Neural progenitor cell (in vitro differentiated cells): ENCODE measurements at places on chromosomes 13 and 19. TPM values are rescaled to one million over a fixed set of nuclear protein-coding genes. Genes with fewer than 3 reads are reported as not detected.

NLRP9 gene
- total RNA-seq, result not detected in 2 replicates

DPF1 gene
- total RNA-seq, result 3.4 and 6.5 TPM in 2 replicates

TEX26 gene
- not detected in 2 replicates for total RNA-seq

FOXO1 gene
- total RNA-seq, result 3.7 and 3.8 TPM in 2 replicates

BRSK1 gene
- 24.1 and 43.1 TPM in 2 replicates for total RNA-seq

- H3K27me3 ChIP-seq, result no peaks in the 10 kb centered on the region
- no peak for DNase-seq
- H3K36me3 ChIP-seq, result no peaks in the 10 kb centered on the region
- H3K4me1 ChIP-seq, result no peaks in the 10 kb centered on the region
Measured at GRCh38 chr19:18021121-18021755, 13.3 kb downstream of the ARRDC2 start.

- no peak for DNase-seq
- H3K4me1 ChIP-seq, result peaks cover 27% of the 10 kb centered on the region
- no peak overlapping the region for H3K27ac ChIP-seq
- H3K36me3 ChIP-seq, result no peaks in the 10 kb centered on the region
- no peaks in the 10 kb centered on the region for H3K27me3 ChIP-seq
Measured at GRCh38 chr19:47135156-47135555, 4.5 kb downstream of the SAE1 start.

DNA sequence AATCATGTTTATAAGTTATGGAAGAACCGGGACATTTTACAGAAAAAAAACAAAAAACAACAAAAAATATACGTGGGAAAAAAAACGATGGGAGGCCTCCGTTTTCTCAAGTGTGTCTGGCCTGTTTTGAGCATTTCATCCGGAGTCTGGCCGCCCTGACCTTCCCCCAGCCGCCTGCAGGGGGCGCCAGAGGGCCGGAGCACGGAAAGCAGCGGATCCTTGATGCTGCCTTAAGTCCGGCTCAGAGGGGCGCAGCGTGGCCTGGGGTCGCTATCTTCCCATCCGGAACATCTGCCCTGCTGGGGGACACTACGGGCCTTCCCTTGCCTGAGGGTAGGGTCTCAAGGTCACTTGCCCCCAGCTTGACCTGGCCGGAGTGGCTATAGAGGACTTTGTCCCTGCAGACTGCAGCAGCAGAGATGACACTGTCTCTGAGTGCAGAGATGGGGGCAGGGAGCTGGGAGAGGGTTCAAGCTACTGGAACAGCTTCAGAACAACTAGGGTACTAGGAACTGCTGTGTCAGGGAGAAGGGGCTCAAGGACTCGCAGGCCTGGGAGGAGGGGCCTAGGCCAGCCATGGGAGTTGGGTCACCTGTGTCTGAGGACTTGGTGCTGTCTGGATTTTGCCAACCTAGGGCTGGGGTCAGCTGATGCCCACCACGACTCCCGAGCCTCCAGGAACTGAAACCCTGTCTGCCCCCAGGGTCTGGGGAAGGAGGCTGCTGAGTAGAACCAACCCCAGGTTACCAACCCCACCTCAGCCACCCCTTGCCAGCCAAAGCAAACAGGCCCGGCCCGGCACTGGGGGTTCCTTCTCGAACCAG is 1.8 kb upstream of the APOE start:
- no peak overlapping the region for H3K27ac ChIP-seq
- no peaks in the 10 kb centered on the region for H3K36me3 ChIP-seq

GRCh38 chr19:24048261-24048660 is 38.7 kb upstream of the ZNF254 start:
- H3K36me3 ChIP-seq, result peaks cover 5% of the 10 kb centered on the region
- no peak overlapping the region for H3K27ac ChIP-seq
- no peak overlapping the region for H3K4me3 ChIP-seq
- DNase-seq, result no peak
- no peaks in the 10 kb centered on the region for H3K4me1 ChIP-seq
- no peaks in the 10 kb centered on the region for H3K27me3 ChIP-seq

DNA sequence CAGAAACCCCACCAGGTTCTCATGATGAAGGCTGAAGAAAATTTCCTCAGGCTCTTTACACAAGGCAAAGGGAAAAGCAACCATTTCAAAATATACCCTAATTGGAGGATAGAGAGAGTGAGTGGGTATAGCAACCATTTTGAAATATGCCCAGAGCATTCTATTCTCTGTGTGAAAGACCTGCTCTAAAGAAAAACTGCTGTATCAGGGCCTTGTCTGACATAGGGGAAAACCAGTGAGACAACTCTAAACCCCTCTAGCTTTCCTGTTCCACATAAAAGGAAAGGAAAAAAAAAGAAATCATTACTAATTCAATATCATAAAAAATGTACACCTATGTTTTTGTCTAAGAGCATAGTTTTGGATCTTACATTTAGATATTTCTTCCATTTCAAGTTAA is 42.3 kb downstream of the TPTE2 start:
- H3K27ac ChIP-seq, result no peak overlapping the region
- H3K27me3 ChIP-seq, result no peaks in the 10 kb centered on the region
- H3K36me3 ChIP-seq, result no peaks in the 10 kb centered on the region
- H3K4me3 ChIP-seq, result no peak overlapping the region

- H3K4me3 ChIP-seq, result peak overlapping the region; percentile 73
- peak; percentile 92 for DNase-seq
- H3K27me3 ChIP-seq, result peaks cover 33% of the 10 kb centered on the region
- H3K27ac ChIP-seq, result no peak overlapping the region
Measured at GRCh38 chr19:40614622-40615411, 13.6 kb downstream of the LTBP4 start.

- H3K27ac ChIP-seq, result no peak overlapping the region
- no peak overlapping the region for H3K4me3 ChIP-seq
- no peak for DNase-seq
Measured at GRCh38 chr13:76965759-76966421, 17.6 kb downstream of the ACOD1 start.

DNA sequence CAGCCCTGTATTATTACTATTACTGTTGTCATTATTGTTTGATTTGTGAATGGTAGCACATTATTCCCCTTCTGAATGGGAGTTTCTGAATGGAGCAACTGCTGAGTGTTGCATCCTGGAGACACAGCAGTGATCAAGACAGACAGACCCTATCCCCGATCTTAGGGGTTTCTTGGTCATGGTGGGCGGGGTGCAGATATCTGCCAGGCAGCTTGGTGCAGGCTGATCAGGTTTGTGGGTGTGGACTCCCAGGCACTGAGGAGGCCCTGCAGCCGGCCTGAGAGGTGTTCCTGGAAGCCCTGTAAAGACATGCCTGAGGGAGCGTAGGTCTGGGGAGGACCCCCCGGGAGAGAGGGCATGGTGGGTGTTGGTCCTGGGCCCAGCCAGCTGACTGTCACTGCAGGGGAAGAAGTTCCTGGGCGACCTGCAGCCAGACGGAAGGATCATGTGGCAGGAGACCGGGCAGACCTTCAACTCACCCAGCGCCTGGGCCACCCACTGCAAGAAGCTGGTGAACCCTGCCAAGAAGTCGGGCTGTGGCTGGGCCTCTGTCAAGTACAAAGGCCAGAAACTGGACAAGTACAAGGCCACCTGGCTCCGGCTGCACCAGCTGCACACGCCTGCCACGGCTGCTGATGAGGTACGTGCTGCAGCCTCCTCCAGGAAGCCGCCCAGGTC is 2.1 kb downstream of the MPND start:
- peaks cover 10% of the 10 kb centered on the region for H3K4me1 ChIP-seq
- no peak overlapping the region for H3K4me3 ChIP-seq
- H3K27ac ChIP-seq, result no peak overlapping the region
- no peak for DNase-seq

GRCh38 chr13:91771229-91771628 is 372.8 kb downstream of the GPC5 start:
- no peak for DNase-seq
- no peak overlapping the region for H3K27ac ChIP-seq
- no peaks in the 10 kb centered on the region for H3K4me1 ChIP-seq
- H3K36me3 ChIP-seq, result no peaks in the 10 kb centered on the region

DNA sequence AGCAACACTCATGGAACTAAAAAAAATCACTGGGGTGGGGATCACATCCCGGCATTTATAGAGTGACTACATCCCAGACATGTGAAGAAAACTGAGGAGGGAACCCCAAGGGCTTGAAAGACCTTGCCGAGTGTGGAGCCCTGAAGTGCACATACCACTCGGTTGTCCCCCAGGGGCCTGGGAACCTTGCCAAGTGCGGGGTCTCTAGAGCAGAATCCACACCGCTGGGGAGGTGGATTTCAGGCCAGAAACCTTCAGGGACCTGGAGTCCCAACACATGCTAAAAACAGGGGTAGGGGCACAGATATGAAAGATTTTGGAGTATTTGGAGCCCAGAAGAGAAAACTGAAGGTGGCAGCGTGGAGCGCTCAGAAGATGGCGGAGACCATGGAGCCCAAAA is 35.2 kb downstream of the ERICH4 start:
- DNase-seq, result no peak
- no peaks in the 10 kb centered on the region for H3K4me1 ChIP-seq
- H3K27me3 ChIP-seq, result no peaks in the 10 kb centered on the region

DNA sequence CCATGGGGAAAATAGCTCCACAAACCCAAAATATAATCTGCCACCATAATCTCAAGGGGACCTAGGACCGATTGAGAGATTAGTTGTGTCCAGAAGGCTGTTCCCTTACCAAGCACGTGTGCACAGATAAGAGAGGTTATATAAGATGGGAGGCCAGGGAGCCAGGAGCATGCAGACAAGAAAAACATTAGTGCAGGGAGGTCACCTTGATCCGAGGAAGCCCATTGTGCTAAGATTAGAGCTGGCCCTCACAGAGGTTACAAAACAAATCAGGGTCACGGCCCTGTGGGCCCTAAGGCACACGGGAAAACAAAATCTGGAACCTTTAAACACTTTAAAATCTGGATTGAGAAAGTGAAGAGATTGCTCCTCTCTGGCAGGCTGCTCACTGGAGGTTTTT is 37.7 kb downstream of the RGCC start:
- DNase-seq, result peak; percentile 35
- peaks cover 11% of the 10 kb centered on the region for H3K4me1 ChIP-seq
- H3K27ac ChIP-seq, result no peak overlapping the region
- no peaks in the 10 kb centered on the region for H3K36me3 ChIP-seq
- no peaks in the 10 kb centered on the region for H3K27me3 ChIP-seq
- no peak overlapping the region for H3K4me3 ChIP-seq

DNA sequence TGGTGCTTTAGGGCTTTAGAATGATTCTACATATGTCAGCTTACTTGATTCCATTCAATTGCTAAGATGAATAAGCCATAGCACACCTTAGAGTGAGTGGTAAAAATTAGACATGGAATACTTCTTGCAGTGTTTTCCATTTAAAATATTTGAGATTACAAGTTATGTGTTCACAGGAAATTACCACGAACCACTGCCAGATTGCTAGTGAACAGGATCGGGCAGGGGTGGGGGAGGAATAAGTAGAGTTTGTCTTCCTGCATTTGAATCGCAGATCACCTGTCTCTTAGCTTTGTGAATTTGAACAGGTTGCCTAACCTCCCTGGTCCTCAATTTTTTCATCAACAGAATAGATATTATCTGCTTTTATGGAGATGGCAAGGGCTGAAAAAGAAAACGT is 124.6 kb downstream of the GGACT start:
- no peak overlapping the region for H3K27ac ChIP-seq
- no peaks in the 10 kb centered on the region for H3K36me3 ChIP-seq
- no peak overlapping the region for H3K4me3 ChIP-seq
- no peaks in the 10 kb centered on the region for H3K27me3 ChIP-seq
- no peak for DNase-seq
- H3K4me1 ChIP-seq, result peaks cover 24% of the 10 kb centered on the region

DNA sequence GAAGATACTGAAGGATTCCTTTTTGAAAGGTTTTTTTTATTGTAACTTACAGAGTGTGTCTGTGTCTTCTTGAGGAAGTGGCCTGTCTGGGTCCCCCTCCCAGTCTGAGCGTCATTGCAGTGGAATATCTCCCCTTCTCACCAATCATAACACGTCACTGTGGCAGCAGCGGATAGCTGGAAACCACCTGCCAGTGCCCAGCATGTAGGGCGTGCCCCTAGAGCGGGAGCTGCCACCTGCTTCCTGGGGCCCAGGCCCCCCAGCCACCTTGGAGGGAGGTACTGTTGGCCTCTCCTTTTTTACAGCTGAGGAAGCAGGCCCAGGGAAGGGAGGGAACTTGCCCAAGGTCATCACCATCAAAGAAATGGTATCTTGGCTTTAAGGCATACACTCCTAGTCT is 4.6 kb upstream of the DNM2 start:
- no peak for DNase-seq
- no peaks in the 10 kb centered on the region for H3K36me3 ChIP-seq
- H3K27me3 ChIP-seq, result no peaks in the 10 kb centered on the region
- H3K27ac ChIP-seq, result no peak overlapping the region
- H3K4me1 ChIP-seq, result no peaks in the 10 kb centered on the region

DNA sequence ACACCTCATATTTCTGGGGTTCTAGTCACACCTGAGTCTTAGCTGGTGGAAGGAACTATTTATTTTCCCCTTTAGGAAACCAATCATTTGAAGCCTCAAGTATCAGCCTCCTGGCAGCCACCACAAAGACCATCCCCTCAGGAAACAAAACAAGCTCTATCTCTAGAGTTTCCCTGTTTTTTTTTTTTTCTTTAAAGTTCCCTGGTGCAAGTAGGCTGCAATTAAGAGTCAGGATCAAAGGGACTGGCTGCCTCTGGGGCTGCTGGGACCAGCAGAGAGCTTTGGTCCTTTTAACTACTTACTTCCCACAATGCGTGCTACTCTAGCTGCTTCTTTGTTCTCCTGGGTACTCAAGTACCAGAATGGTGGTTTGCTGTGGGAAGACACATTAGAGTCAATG is 11.4 kb downstream of the MBNL2 start:
- H3K27me3 ChIP-seq, result peaks cover 42% of the 10 kb centered on the region
- peaks cover 8% of the 10 kb centered on the region for H3K4me1 ChIP-seq
- no peak overlapping the region for H3K4me3 ChIP-seq
- peak; percentile 21 for DNase-seq
- no peaks in the 10 kb centered on the region for H3K36me3 ChIP-seq

GRCh38 chr13:112917737-112918136 is 51.3 kb upstream of the MCF2L start:
- no peak overlapping the region for H3K27ac ChIP-seq
- no peak for DNase-seq
- H3K27me3 ChIP-seq, result no peaks in the 10 kb centered on the region
- no peaks in the 10 kb centered on the region for H3K36me3 ChIP-seq
- no peaks in the 10 kb centered on the region for H3K4me1 ChIP-seq

DNA sequence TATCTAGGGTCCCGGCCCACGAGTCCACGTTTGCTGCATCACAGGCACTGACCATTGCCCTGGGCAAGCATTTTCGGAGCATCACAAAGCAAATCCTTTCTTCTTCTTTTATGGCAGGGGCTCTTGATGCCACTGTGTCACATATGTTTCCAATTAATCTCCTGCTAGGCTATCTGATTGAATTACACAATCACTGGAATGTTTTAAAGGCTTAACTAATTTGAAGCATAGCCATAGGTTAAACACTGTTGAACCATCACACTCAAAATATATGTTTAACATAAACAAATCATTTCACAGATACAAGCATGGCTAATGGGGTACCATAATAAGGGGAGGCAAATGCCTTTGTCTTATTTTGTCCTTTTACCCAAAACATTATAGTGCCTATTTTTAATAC is 338.3 kb downstream of the POU4F1 start:
- H3K4me1 ChIP-seq, result no peaks in the 10 kb centered on the region
- no peak for DNase-seq
- no peaks in the 10 kb centered on the region for H3K27me3 ChIP-seq
- H3K27ac ChIP-seq, result no peak overlapping the region
